ENCODE measurements at places on chromosomes 2 and 18. TPM values are rescaled to one million over a fixed set of nuclear protein-coding genes. Genes with fewer than 3 reads are reported as not detected.

Gene EML6
- 1.4 TPM for total RNA-seq

Gene KCNK3
- not detected for total RNA-seq

Gene CYRIA
- total RNA-seq = 1.6 TPM

- H3K36me3 ChIP-seq = no peaks in the 10 kb centered on the region
- no peaks in the 10 kb centered on the region for H3K4me1 ChIP-seq
- H3K4me3 ChIP-seq = no peak overlapping the region
- no peaks in the 10 kb centered on the region for H3K27me3 ChIP-seq
- no peak for DNase-seq
Observed at GRCh38 chr2:79370976-79371538, 141.8 kb upstream of the CTNNA2 start.

Gene GULP1
- not detected for total RNA-seq

- H3K4me1 ChIP-seq = no peaks in the 10 kb centered on the region
- no peak overlapping the region for H3K4me3 ChIP-seq
- H3K27ac ChIP-seq = no peak overlapping the region
- DNase-seq = no peak
- H3K36me3 ChIP-seq = peaks cover 12% of the 10 kb centered on the region
Observed at GRCh38 chr18:58991167-58991798, 126.6 kb downstream of the ZNF532 start.

Gene FTCDNL1
- 2.3 TPM for total RNA-seq

DNA sequence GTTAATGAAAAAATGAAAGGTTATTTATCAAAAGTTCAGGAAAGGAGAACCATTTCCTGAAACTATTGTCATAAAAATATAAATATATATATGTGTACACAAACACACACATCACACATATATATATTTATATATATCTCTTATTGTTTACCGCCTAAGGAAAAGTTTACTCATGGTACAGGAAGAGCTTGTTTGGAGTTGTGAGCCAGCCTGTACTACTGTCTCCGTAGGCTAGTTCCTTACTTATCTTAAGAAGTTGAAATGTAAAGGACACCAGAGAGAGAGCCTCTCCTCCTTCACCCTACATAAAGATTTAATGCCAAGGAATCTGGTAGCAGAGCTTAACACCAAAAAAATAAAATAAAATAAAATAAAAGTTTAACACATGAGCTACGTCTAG is 19.6 kb downstream of the DSC1 start:
- peaks cover 8% of the 10 kb centered on the region for H3K36me3 ChIP-seq
- H3K27me3 ChIP-seq = no peaks in the 10 kb centered on the region
- H3K4me3 ChIP-seq = no peak overlapping the region
- DNase-seq = no peak
- no peaks in the 10 kb centered on the region for H3K4me1 ChIP-seq

Gene GDF7
- not detected for total RNA-seq

DNA sequence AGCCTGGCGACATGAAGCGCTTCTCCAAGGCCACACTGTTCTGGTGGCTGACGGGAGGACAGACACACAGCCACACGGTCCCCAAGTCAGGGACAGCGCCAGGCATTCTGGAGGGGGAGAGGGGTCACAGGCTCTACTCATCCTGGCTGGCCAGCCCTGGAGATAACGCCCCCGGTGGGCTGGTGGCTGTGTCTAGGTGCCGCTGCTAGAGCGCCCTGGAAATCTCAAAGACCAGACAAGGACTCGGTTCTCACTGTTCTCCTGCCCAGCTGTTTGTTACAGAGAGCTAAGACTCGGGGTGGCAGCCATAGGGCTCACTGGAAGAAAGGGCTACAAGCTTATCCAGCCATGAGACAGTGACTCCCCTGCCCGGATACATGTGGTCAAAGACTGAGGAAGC is 72.0 kb downstream of the KCNF1 start:
- no peak for DNase-seq
- H3K4me1 ChIP-seq = no peaks in the 10 kb centered on the region
- no peak overlapping the region for H3K27ac ChIP-seq

Gene FBXO36
- total RNA-seq = 1.2 TPM

DNA sequence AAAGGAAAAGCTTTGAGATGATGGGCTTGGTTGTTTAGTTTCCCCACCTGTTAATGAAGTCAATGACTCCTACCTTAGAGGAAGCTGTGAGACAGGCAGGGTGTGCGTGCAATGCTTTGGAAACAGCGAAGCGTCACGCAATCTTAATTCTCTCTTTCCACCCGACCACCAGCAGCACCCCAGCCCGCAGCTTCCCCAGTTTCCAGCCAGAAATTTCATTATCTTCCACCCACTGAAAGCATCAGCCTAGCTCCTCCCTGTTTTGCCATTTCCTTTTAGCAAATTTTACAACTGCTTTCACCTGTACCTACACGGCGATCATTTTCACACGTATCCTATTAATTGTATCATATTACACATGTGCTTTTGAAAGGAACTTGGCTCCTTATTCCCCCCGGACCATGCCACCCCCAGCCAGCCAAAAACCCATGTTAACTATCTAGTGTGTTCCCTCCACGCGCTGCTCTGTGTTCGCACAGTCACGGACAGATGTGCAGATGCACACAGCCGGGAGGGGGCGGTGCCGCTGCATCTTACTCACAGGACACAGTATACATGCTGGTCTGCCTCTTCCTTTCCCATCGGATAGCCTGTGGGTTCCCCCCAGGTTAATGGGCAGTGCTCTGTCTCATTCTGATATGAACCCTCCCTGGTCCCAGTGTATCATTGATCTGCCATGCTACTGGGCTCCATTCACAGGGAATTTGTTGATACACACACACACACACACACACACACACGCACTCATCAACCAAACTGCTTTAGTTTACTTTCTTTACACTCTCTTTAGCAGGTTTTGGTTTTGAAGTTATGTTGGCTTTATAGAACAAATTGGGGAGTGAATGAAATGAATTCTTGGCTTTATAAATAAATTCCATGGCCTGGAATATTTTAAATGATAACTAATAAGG is 22.4 kb downstream of the CYP27C1 start:
- H3K4me3 ChIP-seq = peak overlapping the region; percentile 78
- no peaks in the 10 kb centered on the region for H3K36me3 ChIP-seq
- peaks cover 4% of the 10 kb centered on the region for H3K4me1 ChIP-seq
- no peak overlapping the region for H3K27ac ChIP-seq
- H3K27me3 ChIP-seq = no peaks in the 10 kb centered on the region

GRCh38 chr2:230129343-230129742 is 60.6 kb upstream of the SLC16A14 start:
- peaks cover 22% of the 10 kb centered on the region for H3K4me1 ChIP-seq
- no peak overlapping the region for H3K4me3 ChIP-seq
- no peak for DNase-seq

Gene LOXL3
- 0.22 TPM for total RNA-seq

GRCh38 chr18:48566589-48566988 is 27.8 kb downstream of the CTIF start:
- H3K27me3 ChIP-seq = no peaks in the 10 kb centered on the region
- no peaks in the 10 kb centered on the region for H3K36me3 ChIP-seq
- H3K27ac ChIP-seq = no peak overlapping the region
- no peak overlapping the region for H3K4me3 ChIP-seq
